Activated gamma-delta T cell (primary cell): ENCODE measurements at places on chromosomes 12 and 14.

- no peak for DNase-seq
These were observed 34.4 kb downstream of the RAD52 start for GRCh38 chr12:915090-915489.

DNA sequence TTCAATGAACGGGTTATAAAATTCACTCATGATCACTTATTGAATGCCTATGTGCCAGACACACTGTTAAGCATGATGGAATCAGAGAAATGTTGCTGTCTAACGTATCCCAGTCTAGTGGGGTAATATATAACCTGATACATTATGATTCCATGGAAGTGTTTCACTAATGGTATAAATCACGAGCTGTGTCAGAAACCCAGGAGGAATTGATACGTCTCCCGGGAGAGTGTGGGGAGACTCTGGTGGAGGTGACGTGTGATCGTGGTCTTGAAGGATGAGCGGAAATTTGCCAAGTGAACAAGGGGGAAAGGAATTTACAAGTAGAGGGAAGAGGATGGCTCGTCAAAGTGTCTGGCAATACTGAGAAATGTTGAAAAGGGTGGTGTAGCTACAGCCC is 26.5 kb downstream of the MANSC1 start:
- no peak for DNase-seq

DNA sequence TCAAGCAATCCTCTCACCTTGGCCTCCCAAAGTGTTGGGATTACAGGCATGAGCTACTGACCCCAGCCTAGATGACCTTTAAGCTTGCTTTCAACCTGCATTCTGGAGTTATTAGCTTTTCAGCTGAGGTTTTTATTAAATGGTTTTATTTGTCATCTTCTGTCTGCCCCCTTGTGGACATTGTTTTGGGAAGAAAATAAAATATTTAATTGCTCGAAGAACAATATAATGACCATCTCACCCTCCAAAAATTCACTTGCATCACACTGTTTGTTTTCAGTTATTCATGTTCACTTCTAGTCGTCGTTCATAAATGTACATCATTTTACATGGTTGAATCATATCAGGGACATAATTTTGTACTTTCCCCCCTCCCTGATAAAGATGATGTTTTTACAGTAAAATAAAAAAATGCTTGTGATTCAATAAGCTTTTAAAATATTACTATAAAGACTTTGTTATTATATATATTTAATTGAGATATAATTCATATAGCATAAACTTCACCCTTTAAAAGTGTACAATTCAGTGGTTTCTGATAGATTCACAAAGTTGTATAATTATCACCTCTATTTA is 10.1 kb upstream of the SPATS2 start:
- no peak for DNase-seq

DNA sequence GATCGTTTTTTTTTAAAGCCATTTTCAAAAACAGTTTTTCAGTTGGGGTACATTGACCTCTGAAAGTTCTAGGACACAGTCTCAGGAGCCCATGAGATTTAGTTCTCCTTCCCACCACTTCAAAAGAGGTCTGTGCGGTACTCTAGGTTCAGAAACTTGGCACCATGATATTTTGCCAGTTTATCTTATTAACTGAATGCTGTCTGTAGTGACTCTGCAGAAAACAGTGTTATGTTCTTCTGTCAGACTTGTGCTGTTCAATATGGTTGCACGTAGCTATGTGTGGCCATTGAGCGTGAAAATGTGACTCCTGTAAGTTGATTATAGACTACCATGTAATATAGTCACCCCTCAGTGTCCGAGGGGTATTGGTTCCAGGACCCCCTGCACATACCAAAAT is 35.9 kb downstream of the CRADD start:
- no peak for DNase-seq

DNA sequence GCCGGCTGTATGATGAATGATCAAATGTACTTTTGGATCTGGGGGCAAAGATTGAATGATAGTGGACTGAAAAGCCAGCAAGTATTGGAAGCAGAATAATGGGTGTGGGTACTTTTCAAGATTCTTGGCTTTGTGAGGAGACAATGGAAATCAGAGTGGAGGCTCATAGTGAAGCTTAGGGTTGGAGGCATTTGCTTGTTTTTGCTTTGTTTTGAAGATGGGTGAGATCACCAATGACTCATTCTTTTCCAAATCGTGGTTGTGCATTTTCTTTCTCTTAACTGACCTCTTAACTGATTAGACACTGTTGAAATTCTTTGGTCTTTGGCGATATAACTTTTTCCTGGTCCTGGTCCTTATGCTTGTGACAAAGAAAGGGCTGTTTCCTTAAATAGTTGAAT is 54.4 kb downstream of the PELI2 start:
- no peak for DNase-seq

DNA sequence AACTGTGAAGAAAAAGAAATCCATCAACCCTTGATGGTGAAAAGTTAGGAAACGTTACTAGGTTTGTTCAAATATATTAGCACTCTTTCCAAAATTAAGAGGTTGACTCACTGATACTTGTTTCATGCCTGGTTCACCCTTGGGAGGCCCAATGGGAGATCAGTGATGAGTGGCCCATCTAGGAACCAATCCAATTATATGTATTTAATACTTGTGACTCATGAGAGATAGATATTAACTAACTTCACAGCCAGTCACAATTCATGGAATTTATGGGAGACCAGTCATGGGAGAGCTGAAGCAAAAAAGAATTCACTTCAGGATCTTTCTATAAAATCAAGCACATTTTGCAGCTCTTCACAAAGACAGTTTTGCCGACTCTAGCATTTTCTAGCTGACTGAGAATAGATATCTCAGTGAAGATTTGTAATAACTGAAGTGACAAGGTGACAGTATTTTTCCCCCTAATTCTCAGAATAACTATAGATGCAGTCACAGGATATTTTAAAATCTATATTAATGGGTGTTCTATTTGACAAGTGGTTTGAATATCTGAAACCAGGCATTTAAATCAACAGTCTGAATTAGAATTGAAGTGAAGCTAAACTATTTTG is 230.2 kb downstream of the EPS8 start:
- no peak for DNase-seq
